ENCODE measurements at places on chromosomes 5 and 9.

GRCh38 chr9:2967766-2968165 is 123.9 kb upstream of the PUM3 start:
- no peak for DNase-seq

- DNase-seq: no peak
Measured at GRCh38 chr5:130693509-130693908, 471.5 kb downstream of the HINT1 start.

GRCh38 chr5:131947445-131947844 is 2.0 kb upstream of the MEIKIN start:
- DNase-seq: peak; percentile 3

DNA sequence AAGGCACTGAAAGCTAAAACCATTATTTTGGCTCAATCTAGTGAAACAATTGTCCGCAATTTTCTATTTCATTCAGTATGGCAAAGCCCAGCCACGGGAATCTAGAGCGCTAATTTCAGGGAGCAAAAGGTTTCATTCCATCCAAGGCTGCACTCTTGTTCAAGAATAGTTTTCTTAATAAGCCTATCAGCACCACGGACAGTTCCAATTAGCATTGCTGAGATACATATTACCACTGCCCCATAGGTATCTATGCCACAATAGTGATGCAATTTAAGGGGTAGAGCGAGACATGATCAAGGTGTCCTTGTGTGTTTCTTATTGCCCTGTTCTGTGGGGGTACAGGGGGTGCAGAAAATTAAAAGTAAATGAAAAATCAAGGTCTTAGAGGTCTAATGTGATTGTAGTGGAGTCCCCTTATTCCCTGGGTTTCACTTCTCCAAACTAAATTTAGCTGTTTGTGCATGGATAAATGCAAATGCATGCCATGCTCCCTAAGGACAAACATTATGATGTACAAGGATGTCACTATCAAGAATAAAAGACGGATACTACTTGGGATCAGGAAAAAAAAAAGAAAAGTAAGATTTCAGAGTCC is 45.5 kb downstream of the SPOCK1 start:
- no peak for DNase-seq

DNA sequence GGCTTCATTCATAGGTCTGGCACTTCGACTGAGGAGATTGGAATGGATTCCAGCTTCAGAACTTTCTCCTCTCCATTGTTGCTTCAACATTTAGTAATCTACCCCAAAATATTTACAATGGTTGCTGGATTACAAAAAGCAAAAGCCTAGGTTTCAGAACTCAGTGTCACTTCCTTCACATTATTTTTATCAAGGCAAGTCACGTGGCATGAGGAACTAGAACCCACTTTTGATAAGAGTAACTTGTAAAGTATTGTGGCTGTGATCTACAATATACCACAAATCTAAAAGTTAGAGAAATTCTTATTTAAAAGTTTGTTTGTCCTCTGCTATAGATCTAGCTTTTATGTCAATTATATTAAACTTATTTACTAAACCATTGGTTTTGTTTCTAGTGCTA is 39.7 kb upstream of the ANKDD1B start:
- DNase-seq: no peak

DNA sequence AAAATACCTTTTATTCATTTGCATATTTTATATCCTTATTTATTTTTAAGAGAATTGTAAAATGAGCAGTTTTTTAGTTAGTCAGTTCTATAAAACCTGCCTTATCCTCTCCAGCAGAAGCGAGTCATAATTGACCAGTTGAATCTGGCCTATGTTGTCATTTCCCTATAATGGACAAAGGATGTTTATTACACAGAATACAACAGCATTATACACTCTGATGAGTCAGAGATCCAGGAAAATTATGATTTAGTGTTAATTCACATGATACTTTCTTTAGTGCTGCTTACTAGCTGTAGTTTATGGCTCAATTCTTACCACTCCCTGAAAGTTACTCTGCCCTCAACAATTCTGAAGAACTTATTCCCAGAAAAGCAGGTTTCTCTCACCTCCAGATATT is 26.8 kb upstream of the LURAP1L start:
- no peak for DNase-seq

GRCh38 chr5:105238561-105238960 is 1676.0 kb upstream of the NUDT12 start:
- DNase-seq: no peak

GRCh38 chr9:16364347-16364746 is 506.1 kb downstream of the BNC2 start:
- no peak for DNase-seq

DNA sequence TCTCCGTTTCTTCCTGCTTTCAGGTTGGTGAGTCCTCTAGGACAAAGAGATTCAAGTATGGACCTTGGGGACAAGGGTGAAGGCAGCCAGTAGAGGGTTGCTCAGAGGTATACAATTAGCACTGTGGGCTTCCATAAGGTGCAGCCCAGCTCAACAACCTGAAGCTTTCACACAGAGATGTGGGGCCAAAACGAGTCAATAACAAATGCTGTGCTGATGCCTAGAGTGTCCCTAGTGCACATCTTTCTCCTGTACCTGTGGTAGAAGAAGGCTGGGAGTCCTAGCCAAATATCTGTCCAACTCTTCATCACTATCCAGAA is 20.7 kb upstream of the MLANA start:
- DNase-seq: no peak

GRCh38 chr9:72465593-72465984 is 55.8 kb upstream of the TMC1 start:
- DNase-seq: no peak

DNA sequence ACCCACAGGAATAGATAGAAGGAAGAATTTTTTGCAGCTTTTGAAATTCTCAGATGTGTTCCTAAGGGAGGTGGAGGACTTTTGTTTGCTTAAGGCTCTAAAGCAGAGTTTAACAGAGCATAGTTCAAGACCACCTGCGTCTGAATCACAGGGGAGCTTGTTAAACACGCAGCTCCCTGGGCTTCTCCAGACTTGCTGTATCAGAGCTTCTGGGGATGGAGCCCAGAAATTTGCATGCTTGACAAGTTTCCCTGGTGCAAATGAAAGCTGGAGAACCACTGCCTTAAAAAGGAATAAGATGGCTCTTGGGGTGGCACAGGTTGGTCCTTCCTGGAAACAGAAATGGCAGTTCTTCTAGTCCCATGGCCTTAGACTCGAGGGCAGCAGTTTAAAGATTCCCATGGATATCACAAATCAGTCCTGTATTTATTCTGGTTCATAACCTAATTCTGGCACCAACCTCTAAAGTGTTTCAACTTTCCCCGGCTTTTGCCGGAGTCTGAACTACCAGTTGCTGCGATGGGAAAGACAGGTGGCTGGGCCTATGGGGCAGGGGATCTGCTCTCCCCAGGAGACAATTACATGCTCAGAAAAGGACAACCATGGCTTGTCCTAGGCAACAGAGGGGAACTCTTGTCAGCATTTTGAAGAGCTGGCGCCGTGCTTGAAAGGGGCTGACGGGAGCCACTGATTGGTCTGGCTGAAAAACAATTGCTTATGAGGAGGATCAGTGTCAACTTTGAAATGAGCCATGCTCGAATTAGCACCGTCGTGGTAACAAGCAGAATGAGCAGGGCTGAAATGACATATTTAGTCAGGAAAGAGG is 599.6 kb downstream of the CCDC171 start:
- DNase-seq: peak; percentile 7

DNA sequence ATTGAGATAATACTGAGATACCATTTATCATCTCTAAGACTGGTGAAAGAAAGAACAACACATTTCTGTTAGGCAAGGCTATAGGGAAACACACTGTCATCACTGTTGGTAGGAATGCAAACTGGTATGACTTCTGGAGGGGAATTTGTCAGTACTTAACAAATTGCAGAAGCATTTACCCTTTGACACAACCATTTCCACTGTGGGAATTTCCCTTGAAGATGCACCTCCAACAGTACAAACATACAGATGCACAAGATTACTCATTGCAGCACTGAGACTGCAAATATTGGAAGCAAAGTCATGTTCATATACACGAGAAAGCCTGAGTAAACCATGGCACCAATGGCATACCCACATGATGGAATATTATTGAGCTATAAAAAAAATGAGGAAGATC is 17.6 kb downstream of the GM2A start:
- DNase-seq: no peak

DNA sequence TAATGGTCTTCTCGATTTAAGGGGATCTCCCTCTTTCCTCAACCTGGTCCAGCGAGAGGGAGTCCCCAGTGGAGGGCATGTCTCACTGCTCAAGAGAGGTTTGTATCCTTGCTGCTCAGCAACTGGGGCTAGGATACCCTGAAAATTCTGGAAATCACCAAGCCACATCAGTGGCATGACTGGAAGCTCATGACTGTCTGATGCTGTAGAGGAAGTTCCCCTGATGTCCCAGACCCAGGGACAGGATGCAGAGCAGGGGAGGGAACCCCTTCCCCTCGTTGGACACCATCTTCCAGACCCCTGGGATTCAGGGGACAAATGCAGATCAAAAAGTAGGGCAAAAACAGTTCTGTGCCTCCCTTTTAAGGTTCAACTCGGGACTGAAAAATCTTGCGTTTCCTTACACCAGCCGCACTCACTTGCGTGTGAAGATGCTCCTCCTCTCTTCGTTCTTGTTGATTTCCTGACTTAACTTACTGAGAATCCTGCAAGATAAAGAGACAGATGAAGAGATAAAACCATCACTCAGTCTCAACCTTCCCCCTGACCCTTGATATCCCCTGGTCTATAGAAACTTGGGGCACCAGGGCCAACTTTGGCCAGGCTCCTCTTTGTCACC is 22.1 kb downstream of the LCP2 start:
- DNase-seq: no peak

DNA sequence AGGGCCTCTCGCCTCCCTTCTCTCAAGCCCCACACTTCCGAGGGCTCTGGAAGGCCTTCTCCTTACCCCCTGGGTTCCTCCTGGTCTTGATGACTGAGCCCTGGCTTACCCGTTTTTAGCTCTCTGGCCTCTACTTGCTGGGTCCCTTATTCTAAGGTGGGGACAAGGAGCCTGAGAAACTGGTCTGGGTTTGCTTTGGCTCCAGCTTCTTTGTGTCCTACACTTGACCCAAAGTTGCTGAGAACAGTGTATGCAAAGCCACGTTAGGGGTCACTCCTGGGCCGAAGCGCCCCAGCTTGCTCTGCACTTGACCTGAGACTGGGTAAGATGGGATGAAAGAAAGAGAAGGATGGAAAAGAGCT is 788 bp downstream of the ZNF346 start:
- no peak for DNase-seq

GRCh38 chr5:1207555-1207954 is 6.2 kb downstream of the SLC6A19 start:
- no peak for DNase-seq

DNA sequence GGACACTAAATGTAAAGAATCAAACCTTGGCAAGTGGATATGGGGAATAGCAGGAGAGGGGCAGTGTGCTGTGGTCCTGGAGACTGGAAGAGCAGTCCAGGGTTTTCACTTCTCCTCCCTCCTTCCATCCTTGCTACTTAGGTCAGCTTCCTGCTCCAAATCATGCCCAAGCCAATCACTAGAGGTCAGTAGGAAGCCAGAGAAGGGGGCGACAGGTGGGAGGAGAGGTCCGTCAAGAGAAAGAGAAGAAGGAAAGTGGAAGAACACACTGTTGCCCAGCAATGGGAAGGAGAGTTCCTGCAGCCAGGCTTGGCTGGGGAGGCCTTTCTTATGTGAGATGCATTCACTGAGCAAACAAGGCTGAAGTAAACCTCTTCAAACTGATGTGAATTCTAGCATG is 289.6 kb downstream of the DTWD2 start:
- DNase-seq: no peak

DNA sequence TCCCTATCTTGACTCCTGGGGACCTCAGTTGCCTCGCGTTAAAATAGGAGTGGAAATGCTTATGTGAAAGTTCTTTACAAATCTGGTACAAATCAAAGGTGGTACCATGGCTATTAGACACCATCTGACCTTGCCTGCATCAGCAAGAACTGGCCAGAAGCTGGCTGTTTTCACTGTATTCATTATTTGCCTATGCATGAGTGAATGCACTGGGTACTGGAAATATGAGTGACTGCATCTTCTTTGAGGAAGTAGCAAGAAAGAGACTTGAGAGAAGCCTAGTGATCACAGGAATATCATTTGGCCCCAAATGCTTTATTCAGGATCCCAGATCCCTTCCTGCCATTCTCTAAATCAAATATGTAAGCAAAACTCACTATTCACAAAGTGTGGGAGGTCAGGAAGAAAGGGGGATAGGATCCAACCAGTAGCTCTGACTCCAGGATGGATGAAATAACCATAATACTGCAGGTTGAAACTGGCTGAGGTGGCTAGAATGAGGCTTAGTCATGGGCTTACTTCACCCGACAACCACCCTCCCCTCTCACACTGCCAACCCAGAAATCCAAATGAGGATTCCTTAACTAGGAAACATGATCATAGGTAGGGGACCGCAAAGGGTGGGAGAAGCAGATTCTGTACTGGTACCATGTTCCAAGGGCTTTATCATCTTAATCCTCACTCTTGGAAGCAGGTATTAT is 56.7 kb downstream of the FAM114A2 start:
- DNase-seq: no peak

- DNase-seq: no peak
Measured at GRCh38 chr9:131854896-131855613, 115.2 kb upstream of the RAPGEF1 start.

GRCh38 chr5:159241946-159242552 is 21.0 kb upstream of the UBLCP1 start:
- DNase-seq: no peak

DNA sequence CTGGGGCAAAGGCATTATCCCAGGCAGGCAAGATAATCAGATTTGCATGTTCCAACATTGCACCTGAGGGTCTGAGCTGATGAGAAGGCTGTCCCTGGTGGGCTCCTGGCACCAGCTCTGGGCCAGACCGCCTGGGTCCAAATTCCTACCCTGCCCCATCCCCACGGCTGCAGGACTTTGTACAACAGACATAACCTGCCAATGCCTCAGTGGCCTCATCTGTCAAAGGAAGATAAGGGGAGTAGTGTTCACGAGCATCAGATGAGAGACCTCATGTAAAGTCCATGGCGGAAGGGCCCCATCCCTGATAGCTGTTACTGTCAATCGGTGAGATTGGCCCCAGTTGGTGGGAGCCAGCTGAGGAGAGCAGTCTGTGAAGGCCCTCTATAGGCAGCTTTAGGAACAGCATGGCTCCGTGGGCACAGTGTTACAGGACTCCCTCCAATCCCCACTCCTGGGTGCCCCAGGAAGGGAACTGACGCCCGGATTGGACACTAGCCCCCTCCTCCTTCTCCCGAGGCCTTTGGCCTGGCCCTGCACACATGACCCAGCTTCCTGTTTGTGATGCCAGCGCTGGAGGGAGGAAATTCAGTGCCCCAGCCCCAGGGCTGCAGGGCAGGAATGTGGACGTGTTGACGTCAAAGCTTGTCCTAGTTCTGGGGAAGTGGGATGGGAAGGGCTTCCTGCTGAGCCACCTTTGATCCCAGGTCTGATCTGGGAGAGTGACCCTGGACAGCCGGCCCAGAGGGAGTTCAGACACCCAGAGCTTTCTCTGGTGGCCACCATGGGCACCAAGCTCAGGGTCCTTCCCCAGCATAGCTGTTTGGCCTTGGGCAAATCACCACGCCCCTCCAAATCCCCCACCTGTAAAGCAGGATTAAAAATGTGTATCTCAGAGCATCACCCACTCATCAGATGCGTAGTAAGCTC is 56.2 kb downstream of the DUSP1 start:
- DNase-seq: peak; percentile 51

GRCh38 chr9:118883411-118883810 is 485.8 kb downstream of the BRINP1 start:
- DNase-seq: no peak

Data from NCI-H2081 (cell line).